SJCRH30 (cell line): ENCODE measurements at places on chromosomes 11 and 22. TPM values are rescaled to one million over a fixed set of nuclear protein-coding genes. Genes with fewer than 3 reads are reported as not detected.

Gene VSTM5
- not detected in 2 replicates for total RNA-seq

Gene CPT1B
- total RNA-seq: 12.6 and 17.1 TPM in 2 replicates

Gene FGF4
- not detected in 2 replicates for total RNA-seq

- no peak overlapping the region for H3K27ac ChIP-seq
- no peak for DNase-seq
- H3K4me3 ChIP-seq: no peak overlapping the region
- no peaks in the 10 kb centered on the region for H3K27me3 ChIP-seq
Observed at GRCh38 chr11:33055375-33055774, 16.0 kb downstream of the TCP11L1 start.

Gene SYT13
- 0.03 TPM in 1 of 2 replicates, not detected in the other for total RNA-seq

Gene MMP11
- total RNA-seq: 6.6 TPM in 2 replicates

Gene NELL1
- 136 and 176 TPM in 2 replicates for total RNA-seq

- H3K4me3 ChIP-seq: no peak overlapping the region
- no peak overlapping the region for H3K27ac ChIP-seq
- H3K4me1 ChIP-seq: peaks cover 17% of the 10 kb centered on the region
- DNase-seq: peak; percentile 44
- H3K27me3 ChIP-seq: no peaks in the 10 kb centered on the region
Observed at GRCh38 chr22:17785185-17786184, 11.2 kb upstream of the BID start.

DNA sequence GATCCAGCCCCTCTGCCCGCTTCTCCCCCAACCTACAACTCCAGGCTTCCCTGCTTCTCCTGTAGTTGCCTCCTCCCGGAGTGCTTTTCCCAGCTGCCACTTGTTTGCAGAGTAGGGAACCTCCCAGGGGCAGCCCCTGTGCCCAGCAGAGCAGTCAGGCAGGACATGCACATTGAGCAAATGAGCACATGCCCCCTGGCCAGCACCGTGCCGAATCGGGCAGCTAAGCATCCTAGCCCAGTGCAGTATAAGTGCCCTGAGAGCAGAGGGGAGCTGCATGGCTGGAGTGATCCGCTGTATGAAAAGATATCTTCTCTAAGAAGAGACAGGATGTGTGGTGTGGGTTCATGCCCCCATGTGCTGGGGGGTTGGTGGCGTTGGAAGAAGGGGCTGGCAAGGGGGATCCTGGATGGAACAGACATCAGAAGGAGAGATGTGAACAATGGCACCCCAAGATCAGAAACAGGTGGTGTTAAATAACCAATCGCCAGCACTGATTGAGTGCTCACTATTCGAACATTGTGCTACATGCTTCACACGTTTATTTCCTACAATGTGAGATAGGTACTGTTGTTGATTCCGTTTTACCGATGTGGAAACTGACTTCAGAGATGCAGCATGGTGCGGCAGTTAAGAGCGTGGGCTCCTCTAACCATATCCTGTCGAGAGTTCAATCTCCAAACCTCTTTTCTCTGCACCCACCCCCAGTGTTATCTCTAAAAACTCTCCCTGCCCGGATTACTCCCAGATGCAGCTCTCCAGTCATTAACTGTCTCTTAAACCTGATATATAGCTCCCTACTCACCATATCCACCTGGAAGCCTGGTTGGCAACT is 1.2 kb downstream of the AIP start:
- no peaks in the 10 kb centered on the region for H3K36me3 ChIP-seq
- no peaks in the 10 kb centered on the region for H3K4me1 ChIP-seq
- H3K4me3 ChIP-seq: no peak overlapping the region

Gene HEPHL1
- total RNA-seq: not detected in 2 replicates

Gene DERL3
- not detected in 2 replicates for total RNA-seq

GRCh38 chr22:49824185-49824925 is 3.3 kb downstream of the BRD1 start:
- H3K27me3 ChIP-seq: no peaks in the 10 kb centered on the region
- H3K36me3 ChIP-seq: peaks cover 62% of the 10 kb centered on the region
- H3K4me3 ChIP-seq: no peak overlapping the region
- H3K27ac ChIP-seq: no peak overlapping the region
- H3K4me1 ChIP-seq: peaks cover 9% of the 10 kb centered on the region; the same call in 1 of the 2 replicates
- no peak for DNase-seq

DNA sequence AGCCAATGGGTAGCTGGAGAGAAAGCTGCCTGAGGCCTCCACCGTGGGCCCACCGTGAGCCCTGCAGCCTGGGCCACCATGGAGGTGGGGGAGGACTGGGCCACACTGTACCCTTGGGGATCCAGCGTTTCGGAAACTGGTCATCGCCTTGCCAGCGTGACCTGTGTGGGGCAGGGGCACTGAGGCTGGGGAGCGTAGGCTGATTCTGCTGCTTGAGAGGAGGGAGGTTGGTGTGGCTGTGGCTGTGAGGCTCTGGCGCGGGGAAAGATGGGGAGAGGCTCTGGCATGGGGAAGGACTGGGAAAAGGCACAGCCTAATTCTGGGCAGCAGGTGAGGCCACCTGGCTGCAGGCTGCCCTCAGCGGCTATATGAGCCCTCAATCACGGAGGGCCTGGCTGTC is 12.6 kb upstream of the TTLL12 start:
- H3K4me1 ChIP-seq: no peaks in the 10 kb centered on the region
- no peak for DNase-seq
- H3K36me3 ChIP-seq: no peaks in the 10 kb centered on the region
- no peaks in the 10 kb centered on the region for H3K27me3 ChIP-seq
- no peak overlapping the region for H3K4me3 ChIP-seq
- H3K27ac ChIP-seq: no peak overlapping the region

DNA sequence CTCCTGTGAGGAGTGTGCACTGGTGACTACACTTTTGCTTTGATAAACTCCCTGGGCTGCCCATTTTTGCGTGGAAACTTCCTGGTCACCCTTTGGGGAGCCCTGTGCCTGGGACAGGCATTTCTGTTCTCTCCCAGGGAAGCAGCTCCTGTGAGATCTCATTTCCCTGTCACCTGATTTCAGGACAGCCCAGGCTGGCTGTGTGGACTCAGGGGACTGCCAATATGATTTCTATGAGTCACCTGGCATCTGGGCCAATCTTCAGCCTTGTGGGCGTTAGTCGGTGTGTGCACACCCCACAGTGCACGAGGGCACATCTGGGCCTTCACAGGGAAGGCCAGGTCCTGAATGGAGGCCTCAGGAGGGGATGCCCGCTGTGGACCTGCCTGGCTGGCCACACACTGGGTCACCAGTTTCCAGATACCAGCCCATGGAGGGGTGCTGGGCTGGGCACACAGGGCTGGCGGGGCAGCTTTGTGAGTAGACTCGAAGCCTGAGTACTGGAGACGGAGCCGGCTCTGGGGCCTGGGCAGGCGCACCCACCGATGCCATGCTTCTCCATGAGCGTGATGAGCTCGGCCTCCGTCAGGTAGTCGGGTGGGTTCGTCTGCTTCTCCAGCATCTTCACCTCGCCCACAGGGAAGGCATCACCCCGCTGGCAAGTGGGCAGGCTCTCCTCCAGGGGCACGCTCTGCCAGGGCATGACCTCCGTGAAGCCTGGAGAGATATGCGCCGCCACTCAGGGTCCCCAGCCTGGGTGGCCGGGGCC is 9.4 kb upstream of the PPM1F start:
- H3K36me3 ChIP-seq: peaks cover 19% of the 10 kb centered on the region; the same call in 1 of the 2 replicates
- no peak overlapping the region for H3K4me3 ChIP-seq
- H3K27me3 ChIP-seq: no peaks in the 10 kb centered on the region
- DNase-seq: no peak
- no peak overlapping the region for H3K27ac ChIP-seq

- H3K27ac ChIP-seq: no peak overlapping the region
- H3K4me3 ChIP-seq: no peak overlapping the region
Observed at GRCh38 chr11:121650351-121651256, 197.8 kb upstream of the SORL1-AS1 start.

DNA sequence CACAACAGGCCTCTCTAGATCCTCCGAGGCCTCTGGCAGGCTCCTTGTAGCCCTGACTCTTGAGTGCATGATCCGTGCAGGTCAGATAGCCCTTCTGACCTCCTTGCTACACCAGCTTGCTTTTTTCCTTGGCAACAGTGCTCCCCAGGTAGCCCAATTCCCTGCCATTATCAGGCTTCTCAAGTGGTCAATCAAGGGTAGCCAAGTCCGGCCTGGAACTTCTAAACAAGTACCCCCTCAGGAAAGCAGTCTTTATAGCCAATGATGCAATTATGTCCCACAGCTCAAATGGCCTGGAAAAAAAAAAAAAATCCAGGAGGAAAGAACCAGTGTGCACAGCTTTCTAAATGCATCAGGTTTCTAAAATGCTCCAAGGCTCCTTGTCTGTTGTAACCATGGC is 59.8 kb downstream of the TENM4 start:
- DNase-seq: no peak
- no peaks in the 10 kb centered on the region for H3K4me1 ChIP-seq
- no peaks in the 10 kb centered on the region for H3K36me3 ChIP-seq
- no peak overlapping the region for H3K27ac ChIP-seq

GRCh38 chr11:94793002-94793401 is 24.8 kb downstream of the AMOTL1 start:
- no peaks in the 10 kb centered on the region for H3K27me3 ChIP-seq
- no peak overlapping the region for H3K4me3 ChIP-seq
- H3K4me1 ChIP-seq: peaks cover 53% of the 10 kb centered on the region
- no peak for DNase-seq

Gene YPEL4
- 0.04 TPM in 1 of 2 replicates, not detected in the other for total RNA-seq

DNA sequence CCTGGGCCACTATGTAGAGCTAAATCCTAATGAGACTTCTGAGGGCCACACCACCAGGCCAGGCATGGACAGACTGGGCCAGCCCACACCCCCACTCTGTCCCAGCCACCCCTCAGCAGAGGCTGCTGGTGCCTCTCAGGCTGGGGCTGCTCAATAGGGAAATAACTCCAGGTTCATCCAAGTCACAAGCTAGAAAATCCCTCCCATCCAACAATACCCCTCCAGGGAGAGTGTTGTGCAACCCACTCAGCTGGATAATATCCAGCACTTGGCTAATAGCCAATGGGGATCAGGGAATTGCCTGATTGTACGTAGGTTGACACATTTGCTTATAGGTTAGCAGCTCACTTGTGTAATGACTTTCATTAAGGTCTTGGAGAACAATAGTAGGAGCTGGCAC is 64.1 kb upstream of the WNT11 start:
- no peak overlapping the region for H3K27ac ChIP-seq
- H3K27me3 ChIP-seq: no peaks in the 10 kb centered on the region
- no peak for DNase-seq
- no peaks in the 10 kb centered on the region for H3K36me3 ChIP-seq

DNA sequence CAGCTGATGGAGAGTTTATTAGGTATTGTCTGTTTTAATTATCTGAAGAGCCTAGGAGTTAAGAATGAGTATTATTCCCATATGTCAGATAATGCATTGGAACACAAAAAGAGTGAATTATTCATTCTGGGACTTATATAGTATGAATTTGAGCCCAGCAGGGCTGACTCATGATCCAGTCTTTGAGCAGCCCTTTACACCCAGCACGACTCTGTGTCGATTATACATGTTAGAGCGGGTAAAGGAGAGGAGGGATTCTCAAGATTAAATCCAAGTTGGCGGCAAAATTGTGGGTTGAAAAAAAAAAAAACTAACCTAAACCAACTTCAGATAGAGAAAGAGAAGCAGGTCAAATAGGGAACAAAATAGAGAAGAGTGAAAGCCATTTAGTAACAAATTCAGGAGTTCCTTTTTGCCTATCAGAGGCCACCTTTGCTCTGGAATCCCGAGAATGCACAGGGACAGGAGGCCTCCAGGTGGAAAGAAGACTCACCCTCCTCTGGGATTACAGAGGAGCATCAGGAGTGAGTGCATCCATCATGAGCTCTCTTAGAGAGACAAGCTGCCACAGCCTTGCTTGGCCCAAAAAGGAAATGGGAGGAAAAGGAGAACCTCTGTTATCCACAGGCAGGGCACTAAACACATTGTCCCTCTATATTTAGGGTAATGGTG is 3.1 kb downstream of the MRGPRX1 start:
- no peak overlapping the region for H3K4me3 ChIP-seq
- no peak for DNase-seq
- no peak overlapping the region for H3K27ac ChIP-seq
- no peaks in the 10 kb centered on the region for H3K36me3 ChIP-seq

GRCh38 chr11:70220136-70220535 is 17.0 kb downstream of the FADD start:
- H3K36me3 ChIP-seq: no peaks in the 10 kb centered on the region
- H3K4me3 ChIP-seq: no peak overlapping the region
- DNase-seq: no peak
- H3K27ac ChIP-seq: no peak overlapping the region
- H3K27me3 ChIP-seq: no peaks in the 10 kb centered on the region

- peak; percentile 42 for DNase-seq
- H3K36me3 ChIP-seq: peaks cover 36% of the 10 kb centered on the region
- H3K4me3 ChIP-seq: peak overlapping the region; percentile 98
- peak overlapping the region; percentile 99 for H3K27ac ChIP-seq
- no peaks in the 10 kb centered on the region for H3K27me3 ChIP-seq
Observed at GRCh38 chr11:10809373-10810160, 841 bp upstream of the EIF4G2 start.

DNA sequence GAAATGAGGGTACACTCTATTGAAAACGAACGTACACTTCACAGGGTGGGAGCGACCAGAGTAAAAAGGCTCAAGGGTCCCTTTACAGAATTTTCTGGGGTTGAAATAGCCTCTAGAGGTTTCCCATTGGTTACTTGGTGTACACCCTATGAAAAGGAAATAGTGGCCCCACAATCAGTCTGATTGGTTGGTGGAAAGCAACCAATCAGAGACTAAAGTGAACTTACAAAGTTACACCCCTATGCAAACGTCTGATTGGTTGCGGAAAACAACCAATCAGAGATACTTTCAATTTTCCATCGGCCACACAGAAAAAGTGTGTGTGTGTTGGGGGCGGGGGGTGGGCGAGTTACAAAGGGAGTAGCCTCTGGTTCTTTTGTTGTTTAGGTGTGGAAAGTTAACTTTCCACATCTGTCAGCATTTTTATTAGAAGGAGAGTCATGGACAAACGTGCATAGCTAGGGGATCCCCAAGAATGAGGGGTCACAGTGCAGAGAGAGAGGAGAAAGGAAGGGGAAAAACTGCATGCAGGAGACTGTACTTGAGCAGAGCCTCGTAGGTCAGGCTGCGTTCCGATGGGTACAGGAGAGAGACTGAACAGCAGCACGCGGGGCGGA is 1152.1 kb downstream of the TBC1D22A start:
- no peaks in the 10 kb centered on the region for H3K27me3 ChIP-seq
- no peak for DNase-seq
- no peak overlapping the region for H3K4me3 ChIP-seq
- H3K4me1 ChIP-seq: peaks cover 17% of the 10 kb centered on the region
- H3K36me3 ChIP-seq: no peaks in the 10 kb centered on the region
